Stimulated activated CD4-positive, alpha-beta T cell treated with anti-CD3 and anti-CD28 coated beads, Interleukin-12 subunit alpha, Interleukin-12 subunit beta, amount 100 ng/mL, for 48 hours (primary cell): ENCODE measurements at places on chromosomes 2 and 18.

- no peak for DNase-seq
Measured at GRCh38 chr2:193868833-193869232, 1674.1 kb upstream of the TMEFF2 start.

GRCh38 chr18:50405582-50406271 lies 30.9 kb downstream of the SKA1 start:
- DNase-seq, result no peak

DNA sequence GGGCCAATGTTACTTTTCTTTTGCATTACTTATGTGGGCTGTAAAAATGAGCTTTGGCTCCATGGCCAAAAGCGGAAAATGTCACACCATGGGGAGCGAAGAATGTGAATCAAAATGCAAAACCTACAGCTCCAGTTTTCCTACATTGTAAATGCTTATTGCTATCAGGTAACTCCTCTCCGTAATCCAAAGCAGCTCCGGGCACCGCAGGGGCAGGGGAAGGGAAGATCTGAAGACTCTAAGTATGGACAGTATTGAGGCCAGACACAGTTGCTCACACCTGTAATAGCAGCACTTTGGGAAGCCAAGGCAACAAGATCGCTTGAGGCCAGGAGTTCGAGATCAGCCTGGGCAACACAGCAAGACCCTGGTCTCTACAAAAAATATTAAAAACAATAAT lies 7.1 kb upstream of the AGFG1 start:
- no peak for DNase-seq

DNA sequence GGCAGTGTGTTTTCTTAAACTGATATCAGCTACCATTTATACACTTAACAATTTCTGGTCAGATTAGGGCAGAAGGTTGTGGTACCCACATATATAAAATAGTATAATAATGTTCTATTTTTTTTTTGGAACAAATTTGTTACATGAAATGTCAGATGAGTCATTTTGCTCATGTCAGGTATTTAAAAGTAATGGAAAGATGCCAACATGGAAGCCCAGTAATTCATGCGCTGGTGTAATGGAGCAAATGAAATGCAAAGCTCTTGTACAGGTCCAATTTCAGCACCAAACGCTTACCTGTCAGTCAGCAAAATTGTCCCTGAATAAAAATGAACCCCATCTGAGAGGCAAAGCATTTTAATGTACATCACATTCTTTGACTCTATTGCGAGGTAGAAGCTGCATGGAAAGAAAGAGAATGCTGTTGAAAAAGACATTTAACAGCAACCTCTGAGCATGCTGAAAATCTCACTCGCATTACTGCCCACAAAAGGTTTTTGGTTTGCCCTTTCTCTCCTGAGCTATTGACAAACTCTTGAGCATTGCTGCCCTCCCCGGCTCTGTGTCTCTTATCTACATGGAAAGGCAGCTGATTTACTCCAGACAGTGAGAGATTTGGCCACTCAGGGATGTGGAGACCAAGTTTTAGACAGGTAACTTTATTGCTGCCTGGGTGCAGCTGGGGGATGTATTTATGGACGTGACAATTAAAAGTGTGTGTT lies 217.5 kb downstream of the CAMKMT start:
- DNase-seq, result no peak

- DNase-seq, result no peak
Measured at GRCh38 chr2:155266583-155266982, 568.1 kb downstream of the KCNJ3 start.

DNA sequence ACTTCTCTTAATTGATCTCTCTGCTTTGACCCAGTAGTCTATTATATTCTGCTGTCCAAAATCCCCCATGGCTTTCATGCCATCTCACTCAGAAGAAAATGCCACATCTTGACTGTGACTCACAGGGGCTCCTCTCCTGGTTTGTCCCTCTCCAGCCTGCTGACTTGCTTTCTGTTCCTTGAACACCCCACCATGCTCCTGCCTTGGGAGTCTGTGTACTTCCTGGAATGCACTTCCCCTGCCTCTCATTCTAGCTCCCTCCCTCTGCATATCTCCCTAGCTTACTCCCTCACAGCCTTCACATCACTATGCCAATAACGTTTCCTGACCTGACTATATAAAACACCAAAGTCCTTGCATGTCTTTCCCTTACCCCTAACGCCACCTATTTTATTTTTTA lies 167.2 kb downstream of the TRIB2 start:
- DNase-seq, result no peak

- no peak for DNase-seq
Measured at GRCh38 chr2:238031751-238032150, 29.1 kb upstream of the SCLY start.

- DNase-seq, result no peak
Measured at GRCh38 chr2:134952608-134953007, 34.0 kb downstream of the CCNT2 start.

- DNase-seq, result no peak
Measured at GRCh38 chr18:3748086-3748485, 298.1 kb downstream of the TGIF1 start.

- no peak for DNase-seq
Measured at GRCh38 chr2:17095340-17095739, 422.9 kb downstream of the RAD51AP2 start.

GRCh38 chr2:174771631-174772471 lies 7.6 kb upstream of the CHRNA1 start:
- DNase-seq, result no peak

DNA sequence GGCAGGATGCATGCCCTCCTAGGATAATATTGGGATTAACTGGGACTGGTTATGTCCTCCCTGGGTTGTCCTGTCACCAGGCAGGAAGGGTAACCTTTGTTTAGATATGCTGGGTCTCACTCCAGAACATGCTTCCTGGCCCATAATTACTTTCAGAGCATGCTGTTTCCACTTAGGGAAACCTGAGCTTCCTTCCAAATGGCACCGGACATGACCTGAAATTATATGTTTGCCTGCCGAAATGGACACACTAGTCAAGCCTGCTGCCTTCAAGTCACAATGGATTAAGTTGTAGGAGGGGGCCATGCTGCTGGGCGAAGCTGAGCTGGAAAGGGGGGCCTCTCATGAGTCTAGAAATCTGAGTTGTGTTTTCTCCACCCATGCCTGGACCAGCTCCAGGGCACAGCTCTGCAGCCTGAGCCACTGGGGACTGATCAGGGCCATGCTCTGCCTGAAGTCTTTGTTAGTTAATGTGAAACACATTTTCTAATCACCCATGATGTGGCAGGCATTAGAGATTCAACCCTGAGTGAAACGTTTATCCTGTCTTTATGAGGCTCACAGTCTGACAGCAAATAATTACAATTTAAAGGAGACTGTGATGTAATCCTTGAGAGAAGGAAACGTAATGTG lies 273.3 kb downstream of the TNS1 start:
- DNase-seq, result no peak

DNA sequence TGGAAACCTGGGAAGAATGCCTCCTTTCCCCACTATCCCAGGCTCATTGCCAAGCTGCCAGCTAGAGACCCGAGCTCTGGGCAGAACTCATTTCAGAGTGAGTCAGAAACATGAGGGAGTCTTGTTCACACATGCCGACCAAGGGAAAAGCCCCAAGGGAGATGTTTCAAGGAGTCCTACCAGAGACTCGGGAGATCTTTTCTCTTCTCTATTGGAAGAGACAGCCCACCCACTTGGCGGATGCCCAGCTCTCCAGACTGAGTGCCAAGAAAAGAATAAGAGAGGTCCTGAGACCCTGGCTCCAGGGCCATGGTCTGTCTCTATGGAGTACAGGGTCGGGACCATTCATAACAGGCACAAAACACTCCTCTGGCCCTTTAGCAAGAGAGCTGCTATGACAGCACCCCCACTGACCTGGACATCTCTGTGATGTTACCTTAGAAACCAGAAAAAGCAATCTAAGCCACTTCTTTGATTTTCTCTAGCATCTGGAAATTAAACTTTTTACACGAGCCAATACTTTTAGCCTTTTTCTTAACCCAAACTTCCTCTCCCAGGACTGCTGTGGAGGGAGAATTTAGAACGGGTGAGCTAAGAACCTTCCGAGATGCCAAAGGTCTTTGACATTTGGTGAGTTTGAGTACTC lies 18.5 kb upstream of the IGFBP5 start:
- no peak for DNase-seq

GRCh38 chr18:26746826-26747475 lies 118.6 kb downstream of the AQP4 start:
- no peak for DNase-seq

DNA sequence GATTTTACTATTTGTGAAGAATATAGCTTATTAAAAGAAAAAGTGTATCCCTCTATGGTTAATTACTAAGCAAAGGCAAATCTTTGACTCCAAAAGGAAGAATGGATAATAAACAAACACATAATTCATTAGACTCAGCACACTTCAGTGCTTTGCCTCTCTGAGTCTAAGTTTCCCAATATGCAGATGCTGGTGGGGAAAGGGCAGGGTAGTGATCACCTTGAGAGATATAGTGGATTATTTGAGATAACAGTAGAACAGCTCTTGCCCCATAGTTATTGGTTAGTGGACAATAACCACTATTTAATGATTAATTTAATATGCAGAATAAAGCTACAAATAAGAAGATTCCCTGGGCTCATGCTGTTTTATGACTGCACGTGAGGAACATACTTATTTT lies 98.2 kb upstream of the SLC8A1 start:
- no peak for DNase-seq

GRCh38 chr2:30759481-30759880 lies 47.8 kb downstream of the CAPN13 start:
- no peak for DNase-seq

- DNase-seq, result no peak
Measured at GRCh38 chr2:42385225-42385624, 24.2 kb upstream of the COX7A2L start.

GRCh38 chr2:11667194-11667593 lies 2.8 kb downstream of the NTSR2 start:
- no peak for DNase-seq

DNA sequence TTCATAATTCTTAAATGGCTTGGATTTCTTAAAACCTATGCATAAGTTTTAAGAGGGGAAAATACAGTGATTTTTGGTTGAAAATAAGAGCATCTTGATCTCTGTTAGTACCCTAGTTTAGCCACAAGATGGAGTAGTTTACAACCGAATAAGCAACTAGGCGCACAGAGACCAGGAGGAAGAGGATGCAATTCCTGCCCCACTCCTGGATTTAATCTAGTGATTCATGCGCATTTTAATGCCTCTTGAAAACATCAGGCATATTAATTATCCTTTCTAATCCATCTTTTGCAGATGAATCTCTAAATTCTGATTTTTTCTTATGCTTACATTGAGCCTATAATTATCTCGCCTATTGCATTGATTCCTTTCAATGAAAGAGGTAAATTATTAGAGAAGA lies 76.7 kb downstream of the MRPS9 start:
- DNase-seq, result no peak

DNA sequence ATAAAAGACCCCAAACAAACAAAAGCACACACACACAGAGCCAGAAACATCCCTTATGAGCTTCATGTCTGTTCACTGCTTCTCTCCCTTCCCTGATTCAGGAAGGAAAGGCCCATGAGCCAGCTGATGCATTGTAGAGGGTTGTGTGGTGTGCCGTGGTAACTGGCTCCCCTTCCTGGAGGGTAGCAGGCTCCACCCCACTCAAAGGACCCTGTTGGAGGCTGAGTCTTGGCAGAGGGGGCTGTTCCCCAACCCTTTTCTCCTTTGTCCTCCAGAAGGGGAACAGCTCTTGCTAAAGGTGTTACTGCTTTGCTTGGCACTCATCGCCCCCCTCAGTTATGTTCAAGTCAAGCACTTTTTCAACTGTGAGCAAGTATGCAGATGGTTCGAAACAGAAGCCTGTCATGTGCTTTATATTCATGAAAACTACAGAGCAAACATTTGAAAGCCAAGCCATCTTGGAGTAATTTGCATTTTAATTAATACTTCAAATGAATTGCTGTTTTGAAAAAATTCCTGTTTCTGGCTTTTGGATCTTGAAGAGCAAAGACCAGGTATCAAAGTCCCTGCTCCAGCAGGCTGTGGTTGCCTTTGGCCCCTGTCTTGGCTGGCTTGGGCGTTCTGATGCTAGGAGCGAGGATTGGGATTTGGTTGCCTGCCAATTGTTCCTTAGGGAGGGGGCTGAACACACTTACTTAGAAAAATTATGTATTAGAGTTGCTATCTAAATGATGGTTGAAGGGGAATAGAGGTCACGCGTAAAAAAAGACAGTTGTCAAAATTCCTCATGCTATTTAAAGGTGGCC lies 267.8 kb downstream of the TSN start:
- DNase-seq, result no peak

- no peak for DNase-seq
Measured at GRCh38 chr18:13262839-13263691, 44.5 kb downstream of the LDLRAD4 start.

- no peak for DNase-seq
Measured at GRCh38 chr18:56615738-56616520, 22.5 kb downstream of the TXNL1 start.

- DNase-seq, result no peak
Measured at GRCh38 chr2:152298754-152299153, 36.2 kb upstream of the FMNL2 start.

- DNase-seq, result no peak
Measured at GRCh38 chr18:53817976-53818950, 406.2 kb downstream of the MBD2 start.

GRCh38 chr2:118232796-118233195 lies 144.5 kb downstream of the INSIG2 start:
- DNase-seq, result no peak

DNA sequence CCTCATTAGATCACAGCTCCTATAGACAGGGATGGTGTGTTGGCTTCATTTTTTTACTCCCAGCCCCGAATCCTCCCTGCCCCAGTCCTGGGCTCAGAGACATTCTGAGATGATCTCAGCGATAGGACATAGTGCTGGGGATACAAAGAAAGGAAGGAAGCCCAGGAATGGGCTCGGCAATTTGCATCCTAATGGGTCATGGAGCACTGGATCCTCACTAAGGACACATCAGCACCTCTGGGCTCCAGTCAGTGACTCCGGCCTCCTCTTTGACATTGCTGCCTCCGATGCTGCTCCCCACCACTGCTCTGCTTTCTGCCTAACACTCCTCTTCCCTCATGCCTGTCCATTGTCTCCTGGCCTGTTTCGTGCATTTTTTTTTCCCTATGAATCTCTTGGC lies 489.1 kb downstream of the STK39 start:
- DNase-seq, result no peak

GRCh38 chr18:64017870-64018269 lies 48.0 kb downstream of the SERPINB8 start:
- DNase-seq, result no peak

GRCh38 chr2:238494573-238494961 lies 67.8 kb downstream of the ASB1 start:
- DNase-seq, result no peak

GRCh38 chr2:47069628-47070154 lies 85.4 kb downstream of the STPG4 start:
- no peak for DNase-seq

GRCh38 chr2:146537477-146537876 lies 1307.4 kb upstream of the ACVR2A start:
- DNase-seq, result no peak

GRCh38 chr18:36214811-36215210 lies 27.5 kb downstream of the MOCOS start:
- DNase-seq, result no peak
